Esophagus squamous epithelium (tissue), 5 donors: ENCODE measurements at places on chromosomes 7 and 10.

GRCh38 chr10:7045891-7046599 is 364.8 kb downstream of the SFMBT2 start:
- no peak for DNase-seq

GRCh38 chr7:74030861-74031260 is 2.9 kb downstream of the ELN start:
- DNase-seq = no peak

DNA sequence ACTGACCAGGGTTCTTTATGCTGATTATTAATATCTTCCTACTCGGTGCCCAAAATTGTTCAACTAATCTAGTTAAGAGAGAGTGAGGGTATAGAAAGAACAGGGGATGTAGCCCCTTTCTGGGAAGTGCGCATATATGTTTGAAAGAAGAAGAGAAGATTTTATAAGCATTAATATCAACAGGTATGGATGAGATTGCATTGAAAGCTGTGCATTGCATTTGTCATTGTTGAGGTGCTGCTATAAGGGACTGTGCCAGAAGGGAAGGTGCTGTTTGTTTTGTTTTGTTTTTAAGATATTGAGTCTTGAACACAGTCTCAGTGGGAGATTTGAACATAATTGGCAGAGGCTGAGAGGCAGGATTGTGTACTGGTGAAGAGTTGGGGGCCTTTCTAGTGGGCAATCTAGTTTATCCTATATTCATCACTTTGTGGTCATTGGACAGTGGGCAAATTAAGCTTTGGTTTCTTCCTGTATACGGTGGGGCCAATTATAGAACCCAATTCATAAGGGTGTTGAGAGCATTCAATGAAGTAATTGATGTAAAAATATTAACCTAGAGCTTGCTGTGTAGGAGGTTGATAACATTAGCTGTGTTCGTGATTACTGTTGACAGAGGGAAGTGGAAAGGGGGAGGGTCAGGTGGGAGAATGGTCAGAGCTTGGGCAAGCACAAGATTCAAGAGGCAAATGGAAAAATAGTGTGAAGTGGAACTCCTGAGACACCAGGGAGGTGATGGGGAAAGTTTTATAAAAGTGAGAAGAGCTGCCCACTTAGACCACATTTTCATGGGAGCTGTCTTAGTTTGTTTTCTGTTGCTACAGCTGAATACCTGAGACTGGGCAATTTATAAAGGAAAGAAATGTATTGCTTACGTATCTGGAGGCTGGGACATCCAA is 19.9 kb upstream of the PCGF5 start:
- no peak for DNase-seq

GRCh38 chr7:135661311-135662122 is 797 bp upstream of the STMP1 start:
- DNase-seq = no peak

DNA sequence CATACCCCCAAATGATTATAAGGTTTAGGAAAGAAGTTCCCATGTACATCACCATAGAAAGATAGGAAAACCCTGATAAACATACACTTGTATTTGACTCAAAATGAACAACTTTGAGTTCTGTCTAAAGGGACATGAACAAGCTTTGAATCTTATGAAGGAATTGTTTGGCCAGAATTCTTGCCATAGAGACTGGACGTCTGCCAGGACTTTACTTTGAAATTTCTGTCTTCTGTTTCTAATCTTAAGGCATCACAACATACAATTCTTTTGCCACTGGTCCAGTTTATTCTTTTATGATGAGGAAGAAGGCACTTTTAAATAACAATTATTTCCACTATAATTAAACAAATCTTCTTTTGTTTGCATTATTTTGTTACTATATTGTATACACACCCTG is 26.2 kb upstream of the CYP26C1 start:
- no peak for DNase-seq

DNA sequence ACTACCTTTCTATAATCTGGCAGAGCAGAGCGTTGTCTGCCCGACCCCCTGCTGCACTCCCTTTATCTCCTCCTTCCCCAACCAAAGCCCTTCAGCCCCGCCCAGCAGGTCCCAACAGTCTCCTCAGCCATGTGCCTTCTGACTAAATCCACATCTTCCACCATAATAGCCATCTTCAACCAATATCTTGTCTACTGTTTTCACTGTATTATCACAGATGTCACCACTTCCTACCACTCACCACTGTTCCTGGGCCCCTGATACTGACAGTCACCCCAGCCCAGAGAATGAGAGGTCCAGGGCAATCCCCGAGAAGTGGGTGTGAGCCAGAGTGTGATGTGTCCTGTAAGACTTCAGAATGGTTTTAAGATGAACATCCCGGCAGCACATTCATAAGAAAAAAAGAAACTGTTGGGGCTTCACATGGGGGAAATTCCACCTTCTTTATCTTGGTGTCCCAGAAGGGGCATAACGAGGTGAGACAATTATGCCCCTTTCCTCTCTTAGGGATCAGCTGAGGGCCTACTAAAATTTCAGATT is 25.3 kb downstream of the CCDC6 start:
- DNase-seq = no peak

GRCh38 chr7:36207451-36208291 is 54.6 kb downstream of the EEPD1 start:
- no peak for DNase-seq

- no peak for DNase-seq
Measured at GRCh38 chr7:69605070-69605469, 6.8 kb downstream of the AUTS2 start.

DNA sequence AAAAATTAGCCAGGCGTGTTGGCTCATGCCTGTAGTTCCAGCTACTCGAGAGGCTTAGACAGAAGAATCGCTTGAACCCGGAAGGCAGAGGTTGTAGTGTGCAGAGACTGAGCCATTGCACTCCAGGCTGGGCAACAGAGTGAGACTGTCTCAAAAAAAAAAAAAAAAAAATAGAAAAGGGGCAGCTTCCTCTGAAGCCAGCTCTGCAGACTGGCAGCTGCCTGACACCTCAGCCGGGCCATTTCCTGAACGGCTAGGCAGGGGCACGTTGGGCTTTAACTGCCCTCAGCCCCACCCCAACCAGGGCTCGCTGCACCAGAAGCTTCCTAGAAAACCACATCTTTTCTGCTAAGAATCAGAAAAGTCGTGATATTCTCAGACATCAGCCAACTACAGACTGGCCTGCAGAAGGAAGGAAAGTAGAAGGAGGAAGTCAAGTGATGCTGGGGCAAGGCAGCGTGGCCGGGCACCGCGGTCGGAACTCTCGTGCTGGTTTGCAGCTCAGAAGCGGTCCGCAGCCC is 38.0 kb downstream of the PRKAG2 start:
- DNase-seq = no peak

GRCh38 chr7:52670608-52671225 is 364.7 kb upstream of the POM121L12 start:
- no peak for DNase-seq

DNA sequence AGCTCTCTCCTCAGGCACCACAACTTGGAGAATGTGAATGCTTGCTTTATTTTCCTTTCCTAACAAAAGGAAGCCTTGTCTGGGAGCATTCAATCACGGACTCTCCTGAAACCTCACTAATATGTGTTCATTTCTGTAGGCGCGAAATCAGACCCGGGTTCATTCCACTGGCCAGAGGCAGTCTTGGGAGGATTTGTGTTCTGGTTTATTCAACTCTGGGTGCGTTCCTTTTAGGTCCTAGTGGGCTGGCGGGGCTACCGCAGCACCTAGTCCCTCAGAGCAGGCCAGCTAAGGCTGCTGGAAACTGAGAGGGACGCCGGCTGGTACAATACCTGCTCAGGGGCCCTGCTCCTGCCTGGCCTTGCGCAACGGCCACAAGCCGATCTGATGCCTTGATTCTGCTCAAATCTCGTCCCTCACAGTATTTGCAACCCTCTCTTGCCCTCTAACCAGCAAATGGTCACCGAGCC is 7.5 kb downstream of the HOXA4 start:
- DNase-seq = no peak

DNA sequence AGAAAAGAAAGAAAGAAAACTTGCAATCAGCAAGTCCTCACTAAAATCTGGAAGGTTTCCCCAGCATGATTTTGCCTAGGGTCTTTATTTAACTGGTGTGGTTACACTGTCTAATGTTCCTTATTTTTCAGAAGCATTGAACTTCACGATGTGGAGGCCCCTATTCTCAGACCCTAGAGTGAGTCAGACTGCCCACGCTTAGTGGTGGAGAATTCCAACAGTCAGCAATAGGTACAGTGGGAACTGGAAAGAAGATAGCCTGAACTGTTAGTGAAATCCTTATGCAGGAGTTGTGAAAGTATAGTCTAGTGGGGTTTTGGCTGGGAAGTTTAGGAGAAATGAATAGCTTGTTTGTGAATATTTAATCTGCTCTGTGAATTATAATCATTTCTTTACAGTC is 115.0 kb downstream of the FZD1 start:
- no peak for DNase-seq

GRCh38 chr10:130474591-130474990 is 338.4 kb downstream of the GLRX3 start:
- no peak for DNase-seq

DNA sequence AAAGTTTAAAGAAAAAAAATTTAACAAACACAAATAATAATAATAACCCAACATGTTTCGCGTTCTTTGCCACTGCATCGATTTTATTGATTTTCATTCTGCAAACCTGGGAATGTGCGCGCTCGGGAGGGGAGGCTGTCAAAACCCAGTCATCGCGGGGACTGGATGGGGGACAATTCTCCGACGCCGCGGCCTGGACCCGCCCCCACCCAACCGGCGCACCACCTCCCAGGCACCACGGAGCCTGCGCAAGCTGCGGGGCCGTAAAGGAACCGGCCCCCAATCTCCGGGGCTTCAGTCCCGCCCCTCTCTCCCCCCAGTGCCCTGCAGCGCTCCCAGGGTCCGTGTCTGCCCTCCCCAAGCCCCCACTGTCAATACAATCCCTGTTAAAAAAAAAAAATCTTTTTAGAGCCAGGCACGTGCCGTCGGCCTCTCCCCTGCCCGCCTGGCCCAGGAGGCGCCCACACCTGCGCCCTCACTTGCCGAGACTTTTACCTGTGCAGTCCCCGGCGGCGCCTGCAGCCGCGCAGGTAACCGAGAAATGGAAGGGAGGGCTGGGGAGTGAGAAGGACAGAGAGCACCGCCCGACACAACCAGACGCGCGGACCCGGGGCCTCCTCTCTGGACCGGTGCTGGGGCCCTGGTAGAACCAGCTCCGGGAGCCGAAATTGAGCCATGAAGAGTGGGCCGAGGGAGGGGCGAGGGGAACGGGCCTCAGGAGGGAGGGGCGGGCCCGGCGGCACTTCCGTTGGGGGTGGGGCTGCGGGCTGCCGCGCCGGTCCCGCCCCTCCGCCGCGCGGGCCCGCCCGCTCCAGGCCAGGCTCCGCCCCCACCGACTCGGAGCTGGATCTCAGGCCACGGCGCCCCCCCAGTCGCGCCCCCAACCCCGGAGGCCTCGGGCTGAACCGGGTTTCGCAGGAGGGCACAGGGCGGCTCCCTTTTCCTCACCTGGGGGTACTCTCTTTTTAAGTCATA is 7.6 kb upstream of the ZNF503 start:
- no peak for DNase-seq

- DNase-seq = no peak
Measured at GRCh38 chr7:142083605-142084004, 27.9 kb upstream of the MGAM2 start.

DNA sequence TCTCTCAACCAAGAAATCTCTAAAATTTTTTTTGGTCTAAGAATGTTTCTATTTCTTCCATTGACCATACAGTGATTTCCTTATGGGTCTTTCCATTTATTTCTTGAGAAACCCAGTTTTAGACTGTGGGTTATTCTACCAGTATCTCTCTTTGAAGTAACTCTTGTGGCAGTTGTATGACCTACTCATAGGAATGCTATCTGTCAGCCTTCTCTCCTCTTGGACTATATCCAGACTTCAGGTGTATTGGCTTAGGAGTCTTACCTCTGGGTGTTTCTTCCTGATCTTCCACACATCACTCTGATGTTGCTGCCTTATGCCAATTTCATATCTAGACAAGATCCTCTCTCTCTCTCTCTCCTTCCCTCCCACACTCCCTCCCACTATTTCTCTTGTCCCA is 178.1 kb downstream of the BMPER start:
- no peak for DNase-seq

- DNase-seq = no peak
Measured at GRCh38 chr7:128961030-128961659, 23.4 kb downstream of the IRF5 start.

GRCh38 chr7:100465702-100466311 is 1.7 kb upstream of the SPACDR start:
- no peak for DNase-seq

DNA sequence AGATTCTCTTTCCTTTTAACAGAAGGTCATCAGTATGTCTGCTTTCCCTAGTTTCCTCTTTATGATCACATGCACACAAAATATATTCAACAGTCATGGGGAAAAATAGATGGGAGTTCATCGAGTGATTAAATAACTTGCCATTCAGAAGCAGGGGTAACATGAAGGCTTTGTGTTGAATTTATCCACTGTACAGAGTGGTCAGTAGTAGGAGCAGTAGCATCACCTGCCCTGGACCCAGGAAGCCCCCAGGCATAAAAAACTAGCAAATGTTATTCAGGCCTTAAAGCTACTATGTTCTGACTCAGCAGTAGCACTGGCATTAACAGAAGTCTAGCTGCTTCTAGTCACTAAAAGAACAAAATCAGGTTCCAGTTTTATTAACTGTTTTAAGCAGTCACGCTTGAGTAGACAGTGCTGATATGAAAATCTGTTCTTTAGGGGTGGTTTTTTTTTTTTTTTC is 31.4 kb upstream of the FAM133B start:
- DNase-seq = no peak

GRCh38 chr7:100886142-100886935 is 3.2 kb downstream of the UFSP1 start:
- no peak for DNase-seq

GRCh38 chr7:23594879-23595604 is 2.1 kb upstream of the CCDC126 start:
- DNase-seq = no peak

DNA sequence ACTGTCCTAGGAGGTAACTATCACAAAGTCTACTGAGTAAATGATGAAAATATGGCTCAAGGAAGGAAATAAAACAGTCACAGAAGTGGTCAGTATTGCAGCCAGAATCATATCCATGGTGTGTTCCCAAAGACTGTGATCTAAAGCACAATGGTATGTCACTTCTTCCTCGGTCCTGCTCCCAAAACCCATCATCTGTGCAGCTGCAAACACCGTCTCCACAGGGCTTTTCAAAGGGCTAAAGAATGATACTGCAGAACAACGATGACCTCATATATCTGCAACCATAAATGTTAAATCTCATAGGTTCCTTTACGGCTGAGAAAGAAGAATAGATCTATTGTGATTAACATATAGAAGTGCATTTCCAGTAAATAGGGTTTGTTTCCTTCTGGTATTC is 465.0 kb downstream of the GRID1 start:
- no peak for DNase-seq

- no peak for DNase-seq
Measured at GRCh38 chr10:61047081-61047480, 103.1 kb upstream of the RHOBTB1 start.
